Right renal cortex interstitium (tissue), 3 donors: ENCODE measurements at places on chromosomes 1 and 21.

GRCh38 chr1:41657679-41658295 is 173.3 kb upstream of the EDN2 start:
- no peak for DNase-seq

DNA sequence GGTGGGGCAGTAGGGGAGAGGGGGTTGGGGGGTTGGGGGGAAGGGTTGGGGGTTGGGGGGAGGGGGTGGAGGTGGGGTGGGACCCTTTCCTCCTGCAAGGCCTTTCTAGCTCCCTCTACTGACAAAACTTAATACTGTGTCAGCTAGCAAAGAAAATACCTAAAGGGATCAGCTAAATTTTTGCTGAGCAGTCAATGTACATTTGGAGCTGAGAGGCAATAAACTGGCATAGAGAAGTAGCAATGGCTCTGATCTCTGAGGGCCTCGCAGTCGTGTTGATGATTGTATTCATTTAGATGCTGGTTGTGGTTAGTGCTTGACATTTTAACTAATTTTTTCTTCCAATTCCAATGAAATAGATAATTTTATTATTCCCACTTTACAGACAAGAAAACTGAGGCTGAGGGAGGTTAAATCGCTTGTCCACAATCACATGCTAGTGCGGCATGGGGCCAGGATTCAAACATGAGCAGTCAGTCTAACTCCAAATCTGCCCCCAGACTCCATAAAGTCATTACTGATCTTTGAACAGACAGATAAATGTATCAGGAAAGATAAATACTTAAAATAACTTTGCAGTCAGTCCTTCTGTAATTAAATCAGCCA is 357.1 kb downstream of the DISC1 start:
- no peak for DNase-seq

- DNase-seq = no peak
These were observed 1.1 kb upstream of the SETDB1 start for GRCh38 chr1:150925080-150925479.

DNA sequence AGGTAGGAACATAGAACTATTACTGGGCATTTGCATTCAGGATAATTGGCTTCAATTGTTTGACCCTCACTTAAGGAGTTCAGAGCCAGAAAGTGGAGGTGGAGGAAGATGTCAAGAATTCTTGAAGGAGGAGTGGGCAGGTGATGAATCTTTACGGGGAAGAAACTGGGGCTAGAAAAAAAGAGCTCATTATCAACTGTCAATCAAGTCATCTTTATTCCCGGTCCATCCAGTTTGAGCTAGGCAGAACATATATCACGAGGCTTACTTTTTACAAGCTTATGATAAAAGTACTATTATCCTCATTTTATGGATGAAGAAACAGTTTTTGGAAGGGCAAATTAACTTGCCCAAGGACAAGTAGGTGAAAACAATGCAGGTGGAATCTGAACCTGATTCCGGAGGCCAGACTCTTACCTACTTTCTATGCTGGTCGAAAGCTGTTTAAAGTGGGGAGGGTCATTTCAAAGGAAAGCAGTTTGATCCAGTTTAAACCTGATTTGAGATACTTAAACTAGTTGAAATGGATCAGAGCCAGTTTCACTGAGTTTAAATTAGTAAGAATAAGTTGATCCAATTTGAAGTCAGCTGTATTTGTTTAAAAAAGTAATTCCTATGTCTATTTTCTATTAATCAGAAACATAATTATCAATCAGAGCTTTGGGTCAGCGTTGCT is 13.3 kb upstream of the NBL1 start:
- no peak for DNase-seq

DNA sequence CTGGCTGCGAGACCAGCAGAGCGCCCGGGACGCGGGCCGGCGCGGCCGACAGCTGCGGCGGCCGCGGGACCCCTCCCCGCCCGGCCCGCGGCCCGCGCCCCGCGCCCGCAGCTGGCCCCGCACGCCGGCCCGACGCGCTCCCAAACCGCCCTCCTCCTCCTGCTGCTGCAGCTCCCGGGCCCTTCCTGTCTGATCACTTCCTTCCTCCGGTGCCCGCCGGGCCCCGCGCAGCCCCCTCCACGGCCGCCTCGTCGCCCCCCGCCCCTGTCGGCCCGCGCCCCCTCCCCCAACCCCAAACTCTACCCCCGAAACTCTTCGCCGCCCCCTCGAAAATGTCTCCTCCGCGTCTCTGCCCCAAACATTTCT is 594 bp downstream of the LUZP1 start:
- DNase-seq = no peak

GRCh38 chr1:185438936-185439335 is 121.9 kb upstream of the IVNS1ABP start:
- no peak for DNase-seq

DNA sequence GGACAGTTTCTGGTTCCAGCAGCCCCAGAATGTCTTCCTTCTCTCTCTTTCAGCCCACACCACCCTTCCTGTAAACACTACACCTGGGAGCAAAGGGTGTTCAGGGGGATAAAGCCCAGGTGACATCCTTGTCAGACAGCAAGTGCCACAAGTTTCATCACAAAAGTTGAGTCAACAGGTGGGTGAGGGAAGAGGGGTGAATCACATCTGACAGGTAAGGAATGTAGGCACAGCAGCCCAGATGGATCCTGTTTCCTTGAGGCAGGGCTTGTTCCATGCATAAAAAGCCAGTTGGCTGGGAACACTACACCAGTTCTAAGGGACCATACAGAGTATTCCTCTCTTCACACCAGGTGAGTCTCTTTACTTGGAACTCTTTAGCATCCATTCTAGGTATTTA is at the start of gene SPRR1B:
SPRR1B (plus strand) TSS at position 309 of the 400 bp plus-strand sequence. CDS start 1,143 bp downstream, outside the sequence.
- no peak for DNase-seq
